Esophagus muscularis mucosa (tissue), 4 donors: ENCODE measurements at places on chromosomes 4 and X. TPM values are rescaled to one million over a fixed set of nuclear protein-coding genes. Genes with fewer than 3 reads are reported as not detected.

DNA sequence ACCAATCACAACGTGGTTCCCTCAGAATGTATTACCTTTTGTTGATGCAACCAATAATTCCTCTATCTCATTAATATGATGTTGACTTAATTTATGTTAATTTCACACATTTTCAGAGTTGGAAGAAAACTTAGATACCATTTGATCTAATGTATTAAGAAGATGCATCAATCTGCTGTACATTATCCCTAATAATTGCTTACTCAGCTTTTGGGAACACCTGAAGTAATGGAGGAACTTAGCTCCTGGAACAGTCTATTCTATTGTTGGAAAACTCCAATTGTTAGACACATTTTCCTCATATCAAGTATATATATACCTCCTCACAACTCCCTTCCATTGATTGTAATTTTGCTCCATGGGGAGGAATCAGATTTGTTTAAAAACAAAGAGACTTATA is 38.9 kb downstream of the ZDHHC15 start:
- no peaks in the 10 kb centered on the region for H3K4me1 ChIP-seq
- no peak for DNase-seq
- no peak overlapping the region for H3K4me3 ChIP-seq
- no peaks in the 10 kb centered on the region for H3K27me3 ChIP-seq
- H3K36me3 ChIP-seq = no peaks in the 10 kb centered on the region

DNA sequence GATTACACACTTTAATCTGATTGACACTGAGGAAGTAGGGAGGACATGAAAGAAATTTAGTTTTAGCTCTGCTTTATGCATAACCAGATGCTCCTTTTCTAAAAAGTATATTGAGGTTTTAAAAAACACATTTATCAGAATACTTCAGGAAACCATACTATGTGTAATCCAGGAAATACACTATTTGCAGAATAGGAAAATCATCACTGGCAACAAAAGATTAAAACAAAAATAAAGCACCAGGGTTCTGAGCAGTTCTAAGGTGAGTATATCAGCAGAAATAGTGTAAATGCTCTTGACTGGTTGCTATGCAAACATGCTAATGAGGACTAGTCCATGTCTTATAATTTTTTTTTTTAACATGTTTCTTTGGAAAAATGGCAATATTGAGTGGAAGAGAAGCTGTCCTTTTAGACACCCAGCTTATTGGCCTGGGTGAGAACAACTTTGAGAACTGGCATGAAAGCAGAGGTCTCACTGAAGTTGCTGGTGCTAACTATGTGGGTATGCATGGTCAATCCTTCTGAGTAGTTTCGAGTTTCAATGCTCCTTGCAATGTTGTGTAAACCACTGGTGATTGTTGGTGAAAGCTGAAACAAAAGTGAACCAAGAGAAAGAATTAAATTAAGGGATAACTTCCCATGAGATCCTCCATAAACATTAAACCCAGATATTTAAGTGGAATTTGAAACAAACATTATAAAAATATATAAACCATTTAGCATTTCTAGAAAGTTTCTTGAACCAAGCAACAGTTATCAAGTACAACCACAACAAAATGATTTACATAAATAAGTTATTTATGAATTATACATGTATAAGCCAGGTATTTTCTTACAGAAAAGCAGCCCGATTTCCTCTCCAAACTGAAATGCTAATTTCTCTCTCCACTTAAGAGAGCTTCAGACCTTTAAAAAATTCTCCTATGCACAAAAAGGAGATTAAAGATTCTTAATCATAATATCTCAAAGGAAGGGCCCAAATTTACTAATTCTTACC is 20.4 kb upstream of the SCD5 start:
- H3K4me3 ChIP-seq = no peak overlapping the region
- H3K27ac ChIP-seq = no peak overlapping the region
- DNase-seq = no peak
- no peaks in the 10 kb centered on the region for H3K4me1 ChIP-seq

SPRY1 gene
- 135 TPM for total RNA-seq

DNA sequence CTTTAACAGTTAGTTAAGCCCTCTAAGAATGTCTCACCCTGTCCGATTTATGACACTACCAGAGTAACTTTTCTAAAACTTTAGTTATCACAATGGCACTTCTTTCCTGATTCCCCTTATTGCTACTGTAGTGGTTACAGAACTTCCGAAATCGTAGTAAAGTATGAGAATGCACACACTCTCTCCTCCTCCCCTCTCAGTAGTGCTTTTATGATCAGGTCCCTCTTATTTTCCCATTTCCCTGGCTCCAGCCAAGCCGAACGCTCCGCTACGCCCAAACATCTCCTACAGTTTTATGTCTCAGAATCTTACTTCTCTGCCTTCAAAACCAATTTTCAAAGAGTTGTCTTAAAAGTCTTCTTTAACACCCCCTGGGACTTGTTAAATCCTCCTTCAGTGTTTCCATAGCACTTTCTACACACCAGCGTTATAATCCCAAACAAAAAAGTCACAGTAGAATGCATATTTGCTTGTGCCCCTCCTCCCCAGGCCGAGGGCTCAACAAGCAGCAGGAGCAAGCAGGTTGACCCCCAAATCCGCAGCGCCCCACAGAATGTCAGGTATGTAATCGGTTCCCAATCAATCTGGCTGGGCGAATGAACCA is 671 bp downstream of the HPF1 start:
- H3K4me1 ChIP-seq = peaks cover 25% of the 10 kb centered on the region
- peak overlapping the region; percentile 79 for H3K4me3 ChIP-seq
- peak overlapping the region; percentile 78 for H3K27ac ChIP-seq
- H3K27me3 ChIP-seq = no peaks in the 10 kb centered on the region
- peaks cover 14% of the 10 kb centered on the region for H3K36me3 ChIP-seq
- no peak for DNase-seq

INTU gene
- total RNA-seq = 7.5 TPM

- DNase-seq = no peak
- no peak within 1 kb of the TSS for H3K4me3 ChIP-seq
- no peaks in the 10 kb centered on the region for H3K36me3 ChIP-seq
- no peak within 1 kb of the TSS for H3K27ac ChIP-seq
Measured at GRCh38 chr4:8580321-8581093, at the start of gene GPR78. GPR78 (plus strand) TSS chr4:8580392; CDS start chr4:8580983, 591 bp downstream.

GPR82 gene
- 0.42 TPM for total RNA-seq
